ENCODE measurements at places on chromosomes 11 and 22. TPM values are rescaled to one million over a fixed set of nuclear protein-coding genes. Genes with fewer than 3 reads are reported as not detected.

FOLR1 gene
- 5.4 TPM for total RNA-seq

ELMOD1 gene
- total RNA-seq, result 72.3 TPM

RPUSD4 gene
- total RNA-seq, result 19.4 TPM

LARGE1 gene
- total RNA-seq, result 33.2 TPM

LRRC55 gene
- total RNA-seq, result not detected

TIGD3 gene
- 0.20 TPM for total RNA-seq

RASL10A gene
- total RNA-seq, result 1.1 TPM

GTSE1 gene
- total RNA-seq, result 0.44 TPM

TANGO2 gene
- total RNA-seq, result 20.5 TPM

GPR83 gene
- total RNA-seq, result not detected

APOL6 gene
- total RNA-seq, result 3.8 TPM

NEFH gene
- 3.0 TPM for total RNA-seq

ART1 gene
- total RNA-seq, result not detected

OR4C16 gene
- total RNA-seq, result not detected

SLC22A12 gene
- not detected for total RNA-seq

FKBP2 gene
- 47.7 TPM for total RNA-seq

DERL3 gene
- 0.21 TPM for total RNA-seq

HBB gene
- total RNA-seq, result 0.56 TPM

OR52I2 gene
- not detected for total RNA-seq

OR51G1 gene
- not detected for total RNA-seq

SH3BP1 gene
- 47.2 TPM for total RNA-seq

LRRC4C gene
- not detected for total RNA-seq

OR51I1 gene
- not detected for total RNA-seq

GAB4 gene
- not detected for total RNA-seq

HIC2 gene
- total RNA-seq, result 3.8 TPM

MPPED2 gene
- 1.5 TPM for total RNA-seq

IL17REL gene
- not detected for total RNA-seq

ROM1 gene
- total RNA-seq, result 4.0 TPM

SLC22A9 gene
- not detected for total RNA-seq

C11orf87 gene
- total RNA-seq, result not detected

GGTLC2 gene
- total RNA-seq, result not detected

EIF3F gene
- 423 TPM for total RNA-seq

SLC22A25 gene
- not detected for total RNA-seq

SVIP gene
- total RNA-seq, result 7.5 TPM

C11orf65 gene
- not detected for total RNA-seq

ANGPTL5 gene
- 5.8 TPM for total RNA-seq

ACR gene
- 0.65 TPM for total RNA-seq

GGTLC3 gene
- not detected for total RNA-seq

TBX10 gene
- not detected for total RNA-seq

PRRG4 gene
- 30.9 TPM for total RNA-seq

MS4A7 gene
- 2.5 TPM for total RNA-seq

KDM4F gene
- total RNA-seq, result not detected

NTM gene
- total RNA-seq, result 5.7 TPM

ASRGL1 gene
- 12.6 TPM for total RNA-seq

OR6T1 gene
- not detected for total RNA-seq

MMP13 gene
- total RNA-seq, result not detected

YPEL4 gene
- 0.91 TPM for total RNA-seq

SCGB1C1 gene
- not detected for total RNA-seq

TPBGL gene
- not detected for total RNA-seq

CTSW gene
- 0.55 TPM for total RNA-seq

C11orf16 gene
- total RNA-seq, result not detected

RHOG gene
- 57.0 TPM for total RNA-seq

DRD4 gene
- total RNA-seq, result 2.0 TPM

PKNOX2 gene
- 1.5 TPM for total RNA-seq
